HepG2 (cell line): ENCODE measurements at places on chromosomes 7 and 10.

GRCh38 chr10:98758463-98758862 lies 311.7 kb upstream of the HPS1 start:
- no peak for DNase-seq

- no peak for DNase-seq
These were observed 93.2 kb upstream of the KIF5B start for GRCh38 chr10:32149252-32149955.

DNA sequence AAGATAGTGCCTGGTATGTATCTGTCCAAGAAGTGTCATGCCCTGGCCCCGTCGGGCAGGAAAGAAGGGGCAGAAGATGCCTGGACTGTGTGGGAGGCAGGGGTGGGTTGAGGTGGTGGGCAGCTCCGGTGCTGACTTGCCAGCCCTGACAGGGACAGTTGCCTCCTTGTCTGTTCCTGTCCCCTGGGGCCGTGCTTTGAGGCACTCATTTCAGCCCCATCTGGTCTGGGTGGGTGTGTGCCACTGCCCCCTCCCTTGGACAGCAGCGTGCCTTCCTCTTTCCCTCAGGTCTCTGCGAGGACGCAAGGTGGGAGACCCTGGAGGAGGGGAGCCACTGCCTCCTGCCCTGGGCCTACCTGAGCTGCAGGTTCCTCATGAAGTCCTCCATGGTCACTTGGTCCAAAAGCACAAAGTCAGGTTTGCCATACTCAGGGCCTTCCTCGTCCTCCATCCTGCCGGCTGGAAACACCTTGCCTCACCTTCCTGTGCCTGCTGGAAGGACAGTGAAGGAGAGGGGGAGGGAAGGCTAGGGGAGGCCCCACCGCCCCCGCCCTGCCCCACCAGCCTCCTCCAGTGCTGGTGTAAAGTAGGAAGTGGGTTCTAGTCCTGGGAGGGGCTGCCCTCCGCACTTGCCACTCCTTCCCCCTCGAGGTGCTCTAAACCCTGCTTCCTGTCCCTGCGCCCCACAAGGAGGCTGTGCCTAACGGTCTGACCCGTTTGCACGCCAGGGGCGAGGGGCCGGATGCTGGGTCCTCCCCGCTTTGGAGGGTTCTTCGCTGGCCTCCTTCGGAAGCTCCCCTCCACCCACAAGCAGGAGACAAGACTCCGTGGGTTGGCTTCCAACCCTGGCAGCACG lies at the start of gene MYO1G:
Gene MYO1G (minus strand): TSS at position 505 of the 856 bp plus-strand sequence. CDS start 54 bp downstream, at position 451.
- DNase-seq = no peak

GRCh38 chr7:140456551-140457051 lies 22.7 kb downstream of the MKRN1 start:
- peak; percentile 8 for DNase-seq

DNA sequence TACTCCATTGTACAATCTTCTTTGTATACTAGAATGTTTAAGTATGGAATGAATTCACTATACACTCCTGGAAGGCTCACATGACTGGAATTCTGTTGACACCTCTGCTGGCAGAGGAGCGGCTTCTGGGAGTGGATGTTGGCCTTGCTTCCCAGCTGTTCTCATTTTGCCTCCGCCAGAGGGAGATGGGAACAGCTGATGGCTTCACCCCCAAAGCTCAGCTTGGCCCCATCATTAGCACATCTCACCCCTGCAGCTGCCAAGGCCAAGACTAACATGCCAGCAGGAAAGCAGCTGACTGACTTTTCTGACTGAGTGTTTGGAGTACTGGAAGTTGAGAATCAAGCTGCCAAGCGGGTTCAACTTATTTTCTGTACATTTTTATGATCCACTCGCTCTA lies 15.1 kb downstream of the ADAM12 start:
- no peak for DNase-seq

DNA sequence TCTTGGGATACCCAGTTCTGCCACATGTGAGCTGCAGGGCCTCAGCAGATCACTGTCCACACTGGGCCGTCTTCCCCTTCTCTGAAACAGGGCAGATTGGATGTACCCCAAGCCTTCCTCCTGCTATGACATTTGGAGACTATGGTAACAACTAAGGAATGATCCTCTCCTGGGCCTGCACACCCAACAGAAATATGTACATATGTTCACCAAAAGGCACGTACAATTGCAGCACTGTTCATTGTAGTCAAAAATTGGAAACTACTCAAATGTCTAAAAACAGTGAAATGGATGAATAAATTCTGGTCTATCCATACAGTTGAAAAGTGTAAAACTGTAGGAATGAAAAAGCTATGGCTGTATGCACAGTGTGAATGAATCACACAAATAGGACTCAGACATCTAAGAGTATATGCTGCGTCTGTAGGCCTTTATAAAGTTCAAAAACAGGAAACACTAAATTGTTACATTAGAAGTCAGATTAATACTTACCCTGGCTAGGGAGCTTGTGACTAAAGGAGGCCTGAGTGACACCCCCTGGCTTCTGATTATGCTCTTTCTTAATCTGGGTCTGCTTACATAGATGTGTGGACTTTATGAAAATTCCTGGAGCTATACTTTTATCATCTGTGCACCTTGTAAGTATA lies 16.1 kb upstream of the XPNPEP1 start:
- no peak for DNase-seq

GRCh38 chr7:80105701-80106408 lies 28.8 kb upstream of the GNAI1 start:
- no peak for DNase-seq

DNA sequence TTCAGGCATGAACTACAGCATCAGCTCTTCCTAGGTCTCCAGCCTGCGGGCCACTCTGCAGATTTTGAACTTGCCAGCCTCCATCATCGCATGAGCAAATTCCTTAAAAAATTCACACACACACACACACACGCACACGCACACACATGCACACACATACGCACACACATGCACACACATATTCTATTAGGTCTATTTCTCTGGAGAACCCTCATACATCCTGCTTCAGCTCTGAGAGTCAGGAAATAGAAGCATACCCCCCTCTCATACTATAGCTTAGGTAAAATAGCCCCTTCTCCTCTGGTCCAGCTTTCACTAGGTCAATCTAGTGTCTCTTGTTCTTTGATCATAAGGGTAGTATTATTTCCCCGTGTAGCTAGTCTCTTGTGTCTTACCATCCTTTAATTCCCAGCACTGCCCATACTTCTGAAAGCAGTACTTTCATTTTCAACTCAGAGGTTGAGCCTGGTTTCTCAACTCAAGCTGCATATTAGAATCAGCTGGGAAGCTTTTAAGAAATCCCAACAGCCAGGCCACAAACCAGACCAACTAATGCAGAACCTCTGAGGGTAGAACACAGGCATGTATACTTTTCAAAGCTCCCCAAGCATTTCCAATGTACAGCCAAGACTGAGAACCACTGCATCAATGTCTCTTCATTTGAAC lies 30.9 kb upstream of the ITGB8 start:
- DNase-seq = no peak

DNA sequence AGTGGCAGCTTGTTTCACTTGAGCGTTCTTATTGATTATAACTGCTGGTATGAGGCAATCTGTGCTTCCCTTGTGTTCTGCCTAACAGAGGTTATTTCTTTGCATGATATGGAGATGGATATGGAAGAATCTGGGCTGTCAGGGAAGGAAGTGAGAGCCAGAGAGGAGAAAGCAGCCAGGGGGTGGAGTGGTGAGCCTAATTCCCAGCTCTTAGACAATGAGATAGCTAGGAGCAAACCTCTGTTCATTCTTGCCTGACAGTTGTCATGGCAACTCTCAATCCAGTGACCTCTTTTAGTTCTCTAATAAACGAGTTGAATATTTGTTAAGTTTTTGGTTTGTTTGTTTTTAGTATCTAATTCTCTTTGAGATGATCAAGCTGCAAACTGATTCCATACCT lies 214.3 kb downstream of the NRG3 start:
- no peak for DNase-seq

DNA sequence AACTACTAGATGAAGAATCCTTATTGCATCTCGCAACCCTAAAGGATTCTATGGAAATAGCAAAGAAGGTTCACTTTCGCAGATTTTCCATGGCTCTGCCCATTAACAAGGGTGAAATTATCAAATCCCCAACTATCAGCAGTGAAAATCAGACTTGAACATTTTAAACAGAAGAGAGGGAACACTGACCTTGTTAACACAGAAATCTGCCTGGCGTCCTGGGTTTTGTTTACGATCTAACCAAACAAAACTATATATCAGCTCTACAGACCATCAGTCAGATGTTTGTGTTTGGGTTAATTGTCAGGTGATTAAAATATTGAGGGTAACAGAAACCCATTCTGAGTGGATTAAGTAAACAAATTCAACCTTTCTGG lies 1.9 kb downstream of the CTTNBP2 start:
- DNase-seq = no peak

- DNase-seq = no peak
These were observed 219.2 kb upstream of the BMPER start for GRCh38 chr7:33685981-33686683.

- no peak for DNase-seq
These were observed 102.3 kb upstream of the PPIF start for GRCh38 chr10:79244841-79245504.

DNA sequence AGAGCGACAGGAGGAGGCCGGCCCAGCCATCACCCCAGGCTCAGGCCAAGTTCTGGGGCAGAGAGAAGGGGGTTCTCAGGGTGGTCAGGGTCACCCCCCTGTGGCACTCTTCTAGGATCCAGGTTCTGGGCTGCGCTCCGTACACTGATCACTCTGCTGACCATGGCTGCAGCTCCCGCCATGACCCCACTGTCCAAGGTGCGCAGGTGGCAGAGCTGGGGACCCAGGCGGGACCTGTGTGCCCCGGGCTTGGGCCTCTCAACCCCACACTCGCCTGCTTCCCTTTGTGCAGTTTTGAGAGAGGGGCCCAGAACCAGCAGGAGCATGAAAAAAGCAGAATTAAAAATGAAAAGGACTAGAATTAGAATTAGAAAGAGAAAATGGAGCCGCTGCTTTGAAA lies 227.1 kb downstream of the FANK1 start:
- no peak for DNase-seq

GRCh38 chr10:111347386-111348013 lies 270.7 kb downstream of the ADRA2A start:
- DNase-seq = no peak
